MG63 (cell line): ENCODE measurements at places on chromosomes 13 and 19. TPM values are rescaled to one million over a fixed set of nuclear protein-coding genes. Genes with fewer than 3 reads are reported as not detected.

GRCh38 chr13:34620074-34620850, 321.8 kb upstream of the NBEA start:
- no peak for DNase-seq

DNA sequence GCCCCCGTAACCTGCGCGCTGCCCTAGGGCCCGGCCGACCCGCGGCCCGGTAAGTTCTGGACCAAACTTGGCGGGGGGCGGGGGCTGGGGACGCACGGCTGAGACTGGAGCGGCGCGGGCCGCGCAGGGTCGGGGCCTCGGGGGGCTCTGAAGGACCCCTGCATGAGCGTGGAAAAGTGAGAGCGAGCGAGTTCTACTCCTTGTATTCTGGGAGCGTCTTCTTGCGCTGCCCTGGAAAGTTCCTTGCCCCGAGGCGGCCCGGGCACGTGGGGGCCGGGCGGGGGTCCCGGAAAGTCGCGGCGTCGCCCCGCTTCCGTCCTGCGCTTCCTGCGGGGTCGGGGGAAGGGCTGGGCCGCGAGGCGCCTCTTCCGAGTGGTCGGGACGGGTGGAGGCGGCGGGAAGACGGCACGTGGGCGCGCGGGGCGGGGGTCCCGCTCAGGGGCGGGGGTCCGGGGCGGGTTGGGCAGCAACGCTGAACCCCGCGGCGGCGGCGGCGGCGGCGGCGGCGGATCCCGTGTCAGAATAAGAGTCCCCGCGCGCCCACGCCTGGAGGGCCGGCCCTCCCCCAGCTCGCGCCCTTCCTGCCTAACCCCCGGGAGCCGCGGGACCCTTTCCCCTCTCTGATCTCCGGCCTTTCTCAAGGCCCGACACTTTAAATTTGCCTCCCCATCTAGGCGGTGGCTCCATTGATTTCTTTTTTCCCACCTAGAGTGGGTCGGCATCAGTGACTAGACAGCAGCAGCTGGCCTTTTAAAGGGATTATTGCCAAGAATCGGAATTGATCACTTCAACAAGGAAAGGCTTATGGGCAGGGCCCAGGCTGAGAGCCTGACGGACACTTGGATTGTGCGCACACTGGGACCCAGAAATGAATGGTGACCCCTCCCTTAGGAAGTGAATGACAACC, 749 bp downstream of the GATAD2A start:
- DNase-seq, result peak; percentile 75

DNA sequence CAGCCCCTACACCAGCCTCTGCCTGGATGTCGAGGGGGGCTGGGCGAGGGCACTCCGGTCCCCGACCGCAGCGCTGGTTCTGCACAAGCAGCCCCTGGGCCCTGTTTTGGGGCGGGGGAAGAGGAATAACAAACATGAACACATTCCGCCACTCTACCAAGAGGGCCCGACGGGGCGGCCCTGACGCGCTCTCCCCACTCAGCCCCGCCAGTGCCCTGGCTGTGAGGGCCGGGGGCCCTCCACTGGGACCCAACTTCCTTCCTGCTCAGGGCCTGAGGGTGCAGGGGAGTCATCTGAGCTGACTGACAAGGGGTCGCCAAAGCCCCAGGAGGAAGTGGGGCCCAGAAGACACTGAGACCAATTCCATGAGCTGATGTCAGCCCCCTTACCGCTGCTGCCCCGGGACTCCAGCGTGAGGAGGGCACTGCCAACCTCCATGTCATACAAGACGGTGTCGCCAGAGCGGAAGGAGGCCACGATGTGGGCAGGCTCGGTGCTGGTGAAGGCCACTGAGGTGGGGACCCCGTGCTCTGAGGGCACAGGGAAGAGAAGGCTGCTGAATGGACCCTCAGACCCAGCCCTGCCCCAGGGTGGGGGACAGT, 5.6 kb upstream of the PRKD2 start:
- DNase-seq, result no peak

DNA sequence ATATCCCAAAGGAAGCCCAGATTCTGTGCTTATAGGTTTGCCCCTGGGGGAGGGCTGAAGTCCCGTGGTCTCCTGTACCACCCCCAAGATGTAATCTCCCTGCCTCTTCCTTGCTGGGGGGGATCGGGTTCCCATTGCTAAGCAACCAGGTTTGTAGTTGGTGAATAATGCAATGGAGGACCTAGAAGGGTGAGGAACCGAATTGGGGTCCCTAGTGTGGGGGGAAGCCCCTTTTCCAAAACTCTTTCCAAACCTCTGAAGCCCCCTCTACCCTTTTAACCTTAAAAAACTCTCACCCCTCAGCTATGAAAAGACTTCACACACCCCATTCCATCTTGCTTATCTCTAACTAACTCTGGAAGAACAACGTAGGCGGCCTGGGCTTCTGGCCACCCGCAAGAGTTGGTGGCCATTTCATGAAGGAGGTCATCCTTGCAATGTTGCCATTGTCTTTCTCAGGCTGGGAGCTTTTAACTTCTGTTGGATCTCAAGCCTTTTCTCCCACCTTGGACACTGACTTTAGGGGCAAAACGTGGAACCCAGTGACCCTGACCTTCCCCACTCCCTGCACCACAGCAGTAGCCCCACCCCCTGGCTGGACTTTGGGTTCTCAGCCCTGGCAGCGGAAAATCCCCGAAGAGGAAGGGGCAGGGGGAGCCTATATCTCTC, 661 bp downstream of the PALM3 start:
- no peak for DNase-seq

- DNase-seq, result peak; percentile 12
These were observed 1346.0 kb upstream of the SPRY2 start for GRCh38 chr13:81686877-81687276.

DNA sequence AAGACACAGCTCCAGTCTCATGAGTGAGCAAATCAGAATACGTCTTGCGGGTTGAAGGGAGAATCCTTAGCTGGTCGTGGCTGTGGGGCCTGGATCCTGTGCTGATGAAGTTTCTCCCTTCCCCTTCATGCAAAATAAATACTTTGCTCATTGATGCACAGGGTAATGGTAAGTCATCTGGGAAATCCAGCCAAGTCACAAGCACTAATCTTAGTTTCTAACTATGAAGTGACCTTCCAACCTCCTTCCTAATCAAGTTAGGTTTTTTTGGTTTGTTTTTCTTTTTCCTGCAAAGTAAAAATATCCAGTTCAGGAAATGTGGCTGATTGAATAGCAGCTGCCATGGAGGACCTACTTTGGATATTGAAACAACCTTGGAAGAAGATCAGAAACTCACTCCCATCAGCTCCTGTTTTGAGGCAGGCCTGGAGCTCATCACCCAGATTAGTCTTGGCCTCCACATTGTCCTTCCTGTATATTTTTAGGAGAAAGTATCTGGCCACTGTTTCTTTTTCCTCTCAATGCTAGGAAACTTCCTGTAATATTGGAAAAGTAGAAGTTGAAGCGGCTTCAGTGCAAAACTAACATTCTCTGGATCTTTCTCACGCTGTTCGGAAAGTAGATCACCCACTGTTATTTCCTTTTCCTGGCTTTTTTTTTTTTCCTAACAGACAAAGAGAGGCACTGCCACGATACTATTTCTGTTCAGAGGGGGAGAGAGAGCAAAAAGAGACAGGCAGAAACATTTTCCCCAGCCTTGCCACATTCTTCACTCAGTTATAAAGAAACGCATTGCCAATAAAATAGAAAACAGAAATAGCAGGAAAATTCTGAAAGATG, 12.3 kb upstream of the ARL11 start:
- no peak for DNase-seq

DNA sequence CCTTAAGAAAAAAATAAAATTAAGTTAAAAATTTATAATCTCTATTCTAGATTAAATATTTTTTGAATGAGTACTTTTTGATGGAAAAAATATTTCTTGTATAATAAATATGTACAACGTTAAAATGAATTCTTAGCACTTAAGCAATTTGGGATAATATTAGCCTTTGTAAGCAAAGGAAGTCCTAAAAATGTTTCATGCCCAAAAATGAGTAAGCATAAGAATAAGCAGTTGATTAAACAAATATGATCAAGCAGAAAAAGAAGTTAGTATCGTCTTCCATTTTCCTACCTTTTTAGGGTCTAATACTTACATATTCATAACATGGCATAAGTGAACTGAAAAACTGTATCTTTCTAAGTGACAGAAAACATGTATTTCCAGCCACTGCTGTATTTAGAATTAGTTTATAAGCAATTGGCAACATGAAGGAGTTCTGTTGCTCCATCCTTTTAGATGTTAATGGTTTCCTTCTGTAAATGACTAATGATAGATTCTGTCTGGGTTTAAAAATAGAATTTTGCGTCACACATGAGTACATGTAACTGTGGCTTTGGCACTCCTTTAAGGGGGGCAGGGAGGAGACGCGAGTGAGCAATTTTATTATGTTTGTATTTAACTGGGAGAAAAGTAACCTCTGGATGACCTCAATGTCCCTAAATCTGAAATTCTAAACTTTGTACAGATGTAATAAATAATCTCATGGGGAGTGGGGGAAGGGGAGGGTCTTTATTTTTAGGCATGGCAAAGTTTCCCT, 237.4 kb downstream of the RGCC start:
- peak; percentile 81 for DNase-seq

GRCh38 chr19:3234800-3235199, 10.3 kb downstream of the CELF5 start:
- no peak for DNase-seq

- DNase-seq, result no peak
These were observed 20.4 kb downstream of the ZNF578 start for GRCh38 chr19:52473655-52474350.

- no peak for DNase-seq
These were observed 146.5 kb downstream of the PCCA start for GRCh38 chr13:100235311-100235901.

DNA sequence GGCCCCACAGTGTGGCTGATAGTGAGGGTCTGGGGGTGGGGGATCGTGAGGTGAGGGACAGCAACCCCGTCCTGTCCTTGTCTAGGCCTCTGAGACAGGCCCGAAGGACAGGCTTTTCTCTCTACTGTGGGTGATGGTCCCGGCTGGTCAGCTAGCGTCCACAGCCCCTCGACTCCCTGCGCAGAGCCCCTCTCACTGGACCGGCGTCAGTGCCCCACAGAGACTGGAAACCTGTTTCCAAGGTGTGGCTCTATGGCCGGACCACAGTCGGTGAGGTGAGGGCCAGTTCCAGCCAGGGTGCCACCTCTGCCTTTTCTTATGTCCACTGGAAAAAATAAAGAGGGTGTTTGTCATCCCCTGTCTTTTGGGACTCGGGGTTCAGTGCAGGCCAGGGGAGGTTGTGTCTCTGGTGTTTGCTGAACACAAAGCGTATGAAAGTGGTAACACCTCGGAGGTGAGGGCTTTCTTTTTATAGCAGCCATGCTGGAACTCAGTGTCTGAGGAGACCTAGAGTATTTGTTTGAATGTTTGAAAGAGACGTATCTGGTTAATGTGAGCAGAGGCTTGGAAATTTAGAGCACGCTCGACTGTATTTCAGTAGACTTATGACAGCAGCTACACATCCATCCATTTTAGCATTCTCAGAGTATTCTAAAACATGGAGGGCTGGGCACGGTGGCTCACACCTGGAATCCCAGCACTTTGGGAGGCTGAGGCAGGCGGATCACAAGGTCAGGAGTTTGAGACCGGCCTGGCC, 22.8 kb downstream of the ATP11A start:
- no peak for DNase-seq

GRCh38 chr19:6587998-6588507, 2.9 kb downstream of the CD70 start:
- DNase-seq, result no peak

GRCh38 chr13:19834704-19835103, 28.7 kb downstream of the ZMYM5 start:
- no peak for DNase-seq

- no peak for DNase-seq
These were observed 8.5 kb downstream of the MICU2 start for GRCh38 chr13:21595546-21595822.

DNA sequence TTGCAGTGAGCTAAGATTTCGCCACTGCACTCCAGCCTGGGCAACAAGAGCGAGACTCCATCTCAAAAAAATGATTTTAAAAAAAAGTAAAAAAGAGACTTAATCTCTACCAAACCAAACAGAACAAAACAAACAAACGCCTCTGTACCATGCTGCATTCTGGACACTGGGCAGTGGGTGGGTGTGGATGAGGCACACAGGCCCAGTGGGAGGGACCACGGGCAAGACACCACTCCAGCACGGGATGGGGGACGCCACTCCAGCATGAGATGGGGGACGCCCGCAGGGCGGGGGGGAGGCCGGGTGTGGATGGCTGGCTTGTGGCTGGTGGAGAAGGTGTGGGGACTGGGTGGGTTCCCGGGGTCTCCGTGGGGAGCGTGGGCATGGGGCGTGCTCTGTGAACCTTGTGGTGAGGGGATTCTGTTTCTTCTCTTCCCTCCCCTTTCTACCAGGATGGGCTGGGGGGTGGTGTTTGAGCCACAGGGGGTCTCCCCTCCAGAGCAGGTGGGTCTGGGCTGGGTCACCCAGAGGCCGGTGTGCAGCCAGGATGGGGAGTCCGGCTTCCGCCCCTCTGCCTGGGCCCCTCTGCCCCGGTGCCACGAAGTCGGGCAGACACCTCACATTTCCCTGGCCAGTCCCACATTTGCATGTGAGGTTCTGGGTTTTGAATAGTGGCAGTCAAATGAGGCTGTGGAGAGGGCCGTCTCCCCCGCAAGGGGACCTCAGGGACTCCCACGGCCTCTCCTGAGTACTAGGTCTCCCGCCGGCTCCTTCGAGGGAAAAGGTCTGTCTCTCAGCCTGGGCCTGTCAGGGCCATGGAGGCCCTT, 23.9 kb upstream of the MATK start:
- DNase-seq, result no peak

- DNase-seq, result no peak
These were observed 4.4 kb downstream of the GAS6 start for GRCh38 chr13:113859311-113860050.

The LIM2 gene
- not detected in 2 replicates for total RNA-seq

The MEDAG gene
- 1.1 and 5.7 TPM in 2 replicates for total RNA-seq

The CCDC70 gene
- not detected in 2 replicates for total RNA-seq

The KLF5 gene
- total RNA-seq, result 2.6 and 4.4 TPM in 2 replicates

The PRR22 gene
- total RNA-seq, result 3.6 TPM in 1 of 2 replicates, not detected in the other

The FCER2 gene
- total RNA-seq, result not detected in 2 replicates

The PINLYP gene
- total RNA-seq, result 2.3 TPM in 1 of 2 replicates, not detected in the other

The SMIM7 gene
- total RNA-seq, result 89.0 and 111 TPM in 2 replicates
